Activated T-helper 1 cell treated with anti-CD3 and anti-CD28 coated beads, Interleukin-12 subunit alpha, Interleukin-12 subunit beta, Interleukin-2, Interleukin-4 antibody, amounts not matched to agents 30 ng/mL and 10 ng/mL and 1 ng/mL, durations not matched to agents 14 hours and 24 hours and 36 hours (primary cell): ENCODE measurements at places on chromosomes 6 and 20. TPM values are rescaled to one million over a fixed set of nuclear protein-coding genes. Genes with fewer than 3 reads are reported as not detected.

DNA sequence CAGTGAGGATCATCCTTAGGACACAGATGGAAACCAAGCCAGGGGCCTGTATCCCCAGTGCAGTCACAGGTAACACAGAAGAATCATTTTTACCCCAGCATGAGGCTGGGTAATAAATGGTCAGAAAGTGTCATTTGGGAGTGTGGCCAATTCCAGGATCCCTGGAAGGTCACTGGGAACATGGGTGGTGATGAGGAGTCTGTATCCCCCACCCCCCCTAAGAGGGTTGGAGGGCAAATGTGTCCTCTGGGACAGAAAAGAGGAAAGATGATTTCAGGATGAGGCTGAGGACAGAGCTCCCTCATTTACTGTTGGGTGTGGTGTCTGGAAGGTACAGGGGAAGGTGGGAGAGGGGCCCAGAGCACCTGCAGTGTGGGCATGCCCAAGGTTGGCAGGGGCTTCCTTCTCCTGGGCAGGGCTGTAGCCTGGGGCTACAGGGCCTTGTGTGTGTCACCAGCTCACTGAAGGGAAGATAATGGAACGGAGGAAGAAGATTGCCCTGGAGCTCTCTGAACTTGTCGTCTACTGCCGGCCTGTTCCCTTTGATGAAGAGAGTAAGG lies 34.5 kb downstream of the PLCG1 start:
- H3K27me3 ChIP-seq = no peaks in the 10 kb centered on the region
- no peak overlapping the region for H3K4me3 ChIP-seq
- peaks cover 70% of the 10 kb centered on the region for H3K36me3 ChIP-seq
- H3K4me1 ChIP-seq = peaks cover 20% of the 10 kb centered on the region
- H3K27ac ChIP-seq = peak overlapping the region; percentile 71

- no peaks in the 10 kb centered on the region for H3K36me3 ChIP-seq
- H3K27me3 ChIP-seq = peaks cover 4% of the 10 kb centered on the region
- DNase-seq = no peak
These were observed 70.1 kb upstream of the RPS6KA2 start for GRCh38 chr6:166697113-166697512.

Gene OR11A1
- not detected in 2 replicates for total RNA-seq

DNA sequence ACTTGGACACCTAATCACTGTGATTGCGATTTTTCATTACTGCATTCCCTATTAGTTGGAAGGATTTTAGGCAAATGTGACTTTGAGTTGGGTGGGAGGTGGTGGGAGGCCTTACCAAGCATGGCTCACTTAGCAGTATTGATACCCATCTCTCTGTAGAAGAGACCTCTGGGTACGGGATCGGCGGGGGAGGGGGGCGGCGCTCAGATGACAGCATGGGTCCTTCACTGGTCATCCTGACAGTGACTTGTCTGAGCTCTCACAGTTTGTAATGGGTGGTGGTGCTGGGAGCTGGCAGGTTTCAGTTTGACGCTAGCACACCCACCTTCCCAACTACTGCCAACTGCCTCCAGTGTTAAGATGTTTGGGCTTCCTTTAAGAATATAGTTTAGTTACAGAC lies 231.4 kb downstream of the ARID1B start:
- no peaks in the 10 kb centered on the region for H3K36me3 ChIP-seq
- H3K4me3 ChIP-seq = no peak overlapping the region
- H3K27ac ChIP-seq = no peak overlapping the region
- no peak for DNase-seq

Gene GPLD1
- total RNA-seq = 0.22 and 0.39 TPM in 2 replicates

DNA sequence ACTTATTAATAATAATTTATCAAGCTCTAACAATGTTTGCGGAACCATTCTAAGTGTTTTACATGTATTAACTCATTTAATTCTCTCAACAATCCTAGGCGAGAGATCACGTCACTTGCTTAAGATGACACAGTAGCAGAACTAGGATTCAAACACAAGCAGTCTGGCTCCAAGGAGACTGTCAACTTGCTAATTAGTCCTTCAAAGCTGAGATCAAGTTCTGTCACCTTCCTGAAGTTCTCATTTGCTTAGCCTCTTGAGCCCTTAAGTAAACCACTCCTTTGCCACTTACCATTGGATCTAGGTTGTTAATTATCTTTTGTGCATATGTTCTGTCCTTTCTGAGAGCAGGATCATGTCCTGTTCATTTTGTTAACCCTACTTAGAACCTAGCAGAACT lies 14.1 kb downstream of the FKBP5 start:
- H3K27me3 ChIP-seq = no peaks in the 10 kb centered on the region
- peaks cover 16% of the 10 kb centered on the region for H3K36me3 ChIP-seq
- DNase-seq = no peak
- peaks cover 54% of the 10 kb centered on the region for H3K4me1 ChIP-seq
- no peak overlapping the region for H3K4me3 ChIP-seq
- H3K27ac ChIP-seq = no peak overlapping the region

Gene TBC1D22B
- 20.8 and 21.2 TPM in 2 replicates for total RNA-seq

DNA sequence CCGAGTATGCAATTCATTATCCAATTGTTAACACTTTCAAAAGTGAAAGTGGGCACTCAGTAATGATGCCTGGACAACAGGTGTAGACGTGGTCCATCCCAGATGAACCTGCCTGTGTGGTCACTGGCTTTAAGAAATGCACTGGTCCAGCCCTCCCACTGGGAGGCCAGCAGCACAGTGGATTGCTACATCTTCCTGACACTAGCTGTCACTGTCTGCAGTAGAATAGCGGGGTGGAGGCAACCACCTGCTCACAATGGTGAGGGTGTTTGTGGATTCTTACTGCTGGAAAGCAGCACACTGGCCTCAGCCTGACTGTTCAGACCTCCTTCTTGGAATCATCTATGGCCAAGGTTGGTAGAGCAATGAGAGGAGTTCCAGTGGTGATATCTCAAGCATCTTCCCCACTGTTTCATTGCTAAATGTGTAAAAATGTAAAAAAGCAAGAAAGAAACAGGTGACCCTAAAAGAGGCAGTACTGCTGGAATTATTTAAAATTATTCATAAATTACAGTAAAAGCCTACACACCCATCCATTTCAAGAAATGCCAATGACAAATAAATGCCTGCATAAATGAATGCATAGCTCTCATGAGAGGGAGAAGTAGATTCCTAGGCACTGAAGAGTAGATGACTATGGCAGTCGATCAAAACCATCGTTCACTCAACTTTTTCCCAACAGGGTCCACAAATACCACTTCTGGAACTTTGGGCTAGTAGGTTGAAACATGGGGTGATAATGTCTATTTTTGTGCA lies 228.0 kb upstream of the PLN start:
- no peak overlapping the region for H3K4me3 ChIP-seq
- no peaks in the 10 kb centered on the region for H3K27me3 ChIP-seq
- DNase-seq = no peak

DNA sequence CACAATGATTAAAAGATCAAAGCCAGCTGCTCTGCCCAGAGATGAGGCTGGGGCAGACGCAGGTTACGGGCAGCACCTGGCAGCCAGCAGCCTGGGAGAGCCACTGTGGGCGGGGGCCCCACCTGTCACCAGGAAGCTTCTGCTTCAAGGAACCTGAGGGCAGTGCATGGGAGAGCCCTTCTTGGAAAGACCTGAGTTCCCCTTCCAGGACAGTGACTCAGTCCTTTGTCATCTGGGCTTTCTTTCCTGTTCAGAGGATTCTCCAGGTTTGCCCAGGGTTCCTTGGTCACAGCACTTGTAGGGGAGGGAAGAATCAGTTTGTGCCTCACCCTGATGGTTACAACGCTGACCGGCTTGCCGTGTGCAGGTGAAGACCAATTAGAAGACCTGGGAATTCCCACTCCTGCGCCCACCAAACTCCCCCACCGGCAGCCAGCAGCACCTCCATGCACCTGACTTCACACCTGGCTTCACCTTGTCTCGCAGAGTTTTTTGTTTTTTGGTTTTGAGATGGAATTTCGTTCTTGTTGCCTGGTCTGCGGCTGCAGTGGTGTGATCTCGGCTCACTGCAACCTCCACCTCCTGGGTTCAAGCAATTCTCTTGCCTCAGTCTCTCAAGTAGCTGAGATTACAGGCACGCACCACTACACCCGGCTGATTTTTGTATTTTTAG lies 2.0 kb downstream of the ZBP1 start:
- peaks cover 18% of the 10 kb centered on the region for H3K27me3 ChIP-seq
- H3K4me3 ChIP-seq = peak overlapping the region; percentile 72
- H3K36me3 ChIP-seq = peaks cover 8% of the 10 kb centered on the region
- H3K27ac ChIP-seq = peak overlapping the region; percentile 86
- DNase-seq = no peak

Gene C20orf144
- total RNA-seq = 0.22 and 0.29 TPM in 2 replicates

DNA sequence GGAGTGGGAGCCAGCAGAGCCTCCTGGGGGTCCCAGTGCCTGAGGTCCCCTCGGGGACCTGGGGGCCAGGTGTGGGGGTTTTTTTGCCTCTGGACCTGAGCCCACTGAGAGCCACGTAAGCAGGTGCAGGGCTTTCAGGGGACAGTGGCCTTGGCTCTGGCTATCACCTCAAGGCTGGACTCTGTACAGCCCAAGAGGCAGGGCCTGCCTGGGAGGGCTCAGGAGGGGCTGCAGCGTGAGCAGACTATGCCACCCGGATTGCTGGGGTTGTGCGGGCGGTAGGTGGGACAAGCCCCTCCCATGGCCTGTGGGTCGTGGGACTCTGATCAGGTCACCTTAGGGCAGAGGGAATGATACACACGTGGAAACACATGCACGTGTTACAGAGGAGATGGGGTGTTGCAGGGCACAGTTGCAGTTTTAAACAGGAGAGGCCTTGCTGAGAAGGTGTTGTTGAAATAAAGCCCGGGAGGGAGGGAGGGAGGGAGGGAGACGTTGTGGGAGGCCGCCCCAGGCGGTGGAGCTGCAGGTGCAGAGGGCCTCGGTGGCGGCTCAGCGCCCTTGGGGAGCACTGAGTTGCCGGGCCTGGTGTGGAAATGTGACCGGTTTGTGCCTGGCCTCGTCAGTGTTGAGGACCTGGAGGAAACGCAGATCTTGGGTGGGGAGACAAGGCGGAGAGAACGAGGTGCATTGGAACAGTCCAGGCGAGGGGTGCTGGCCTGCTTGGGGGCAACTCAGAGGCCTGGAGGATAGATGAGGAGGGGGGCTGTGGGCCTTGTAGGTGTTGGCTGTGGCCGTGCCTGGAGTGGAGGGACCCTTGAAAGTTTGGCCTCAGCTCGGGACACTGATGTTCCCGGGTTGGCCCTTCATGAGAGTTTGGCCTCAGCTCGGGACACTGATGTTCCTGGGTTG lies 2.3 kb downstream of the TCEA2 start:
- DNase-seq = no peak
- H3K36me3 ChIP-seq = peaks cover 2% of the 10 kb centered on the region
- H3K4me1 ChIP-seq = peaks cover 45% of the 10 kb centered on the region
- no peaks in the 10 kb centered on the region for H3K27me3 ChIP-seq
- H3K4me3 ChIP-seq = peak overlapping the region; percentile 93
- peak overlapping the region; percentile 90 for H3K27ac ChIP-seq
